Activated CD8-positive, alpha-beta memory T cell treated with anti-CD3 and anti-CD28 coated beads for 4 hours (primary cell): ENCODE measurements at places on chromosomes 12 and 14.

GRCh38 chr14:76926521-76927251 lies 100.5 kb downstream of the LRRC74A start:
- DNase-seq: peak; percentile 39

DNA sequence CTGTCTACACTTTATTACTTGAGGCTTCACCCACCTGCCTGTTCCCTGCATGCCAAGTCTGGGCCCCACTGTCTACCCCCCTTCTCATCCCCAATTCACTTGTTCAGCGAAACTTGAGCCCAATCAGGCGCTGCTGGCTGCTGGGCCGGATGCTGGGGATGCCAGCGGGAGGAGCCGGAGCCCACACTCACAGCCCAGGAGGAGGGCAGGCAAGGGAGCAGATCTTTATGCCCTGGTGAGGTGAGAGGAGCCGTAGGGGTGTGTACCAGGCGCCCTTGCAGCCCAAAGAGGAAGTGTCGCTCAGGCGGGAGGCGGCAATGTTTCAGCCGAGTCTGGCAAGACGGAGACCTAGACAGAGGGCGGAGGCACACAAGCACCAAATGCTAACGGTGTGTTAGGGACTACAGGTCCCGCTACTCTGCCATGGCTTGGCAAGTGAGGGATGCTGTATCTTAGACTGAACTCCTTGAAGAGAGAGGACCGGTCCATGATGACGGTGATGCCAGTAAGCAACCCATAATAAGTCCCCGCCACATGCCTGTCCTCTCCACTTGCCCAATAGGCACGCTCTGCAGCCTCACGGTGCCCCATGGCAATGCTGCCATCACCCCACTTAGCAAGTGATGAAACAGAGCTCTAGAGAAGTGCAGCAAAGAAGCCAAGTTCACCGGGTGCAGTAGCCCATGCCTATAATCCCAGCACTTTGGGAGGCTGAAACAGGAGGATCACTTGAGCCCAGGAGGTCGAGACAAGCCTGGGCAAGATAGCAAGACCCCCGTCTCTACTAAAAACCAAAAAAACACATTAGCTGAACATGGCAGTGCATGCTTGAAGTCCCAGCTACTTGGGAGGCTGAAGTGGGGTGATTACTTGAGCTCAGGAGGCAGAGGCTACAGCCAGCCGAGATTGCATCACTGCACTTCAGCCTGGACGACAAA lies 41.6 kb downstream of the LRRC74A start:
- DNase-seq: no peak

DNA sequence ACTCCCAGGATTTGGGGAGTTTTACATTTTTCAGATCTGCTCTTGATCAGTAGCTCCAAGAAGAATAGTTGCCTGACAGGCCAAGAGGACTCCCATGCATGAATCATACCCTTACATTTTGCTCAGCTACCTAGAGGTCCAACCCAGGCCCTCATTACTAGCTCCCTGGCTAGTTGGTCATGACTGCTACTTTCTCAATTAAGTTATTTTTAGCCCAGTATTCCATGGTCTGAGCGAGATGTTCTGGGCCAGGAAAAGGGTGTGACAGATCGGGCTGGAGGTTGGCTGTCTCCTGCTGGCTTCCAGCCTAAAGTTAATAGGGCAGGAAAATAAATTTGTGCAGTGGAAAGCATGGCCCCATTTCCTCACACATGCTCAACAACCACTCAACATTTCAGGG lies 379.2 kb downstream of the GRIN2B start:
- no peak for DNase-seq

GRCh38 chr14:77157740-77158139 lies 16.1 kb upstream of the ZDHHC22 start:
- no peak for DNase-seq

- DNase-seq: no peak
Measured at GRCh38 chr12:117277875-117278274, 83.6 kb downstream of the NOS1 start.

GRCh38 chr12:10721651-10722501 lies 1.2 kb downstream of the YBX3 start:
- DNase-seq: peak; percentile 29

DNA sequence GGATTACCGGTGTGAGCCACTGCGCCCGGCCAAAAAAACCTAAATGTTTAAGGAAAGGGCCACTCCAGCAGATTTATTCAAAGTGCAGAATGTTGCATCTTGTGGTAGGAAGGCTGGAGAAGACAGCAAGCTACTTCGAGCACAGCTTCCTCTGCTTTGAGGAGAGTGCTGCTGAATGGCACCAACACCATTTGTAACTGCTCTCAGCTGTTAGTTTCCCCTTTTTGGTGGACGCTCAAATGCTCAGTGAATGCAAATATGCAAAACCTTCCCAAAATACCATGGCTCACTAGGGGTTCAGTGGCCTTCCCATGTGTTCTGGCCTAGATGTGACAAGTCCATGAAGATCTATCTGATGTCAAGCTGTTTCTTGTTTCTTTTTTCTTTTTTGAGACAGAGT lies 2.9 kb upstream of the TDRD9 start:
- DNase-seq: no peak

DNA sequence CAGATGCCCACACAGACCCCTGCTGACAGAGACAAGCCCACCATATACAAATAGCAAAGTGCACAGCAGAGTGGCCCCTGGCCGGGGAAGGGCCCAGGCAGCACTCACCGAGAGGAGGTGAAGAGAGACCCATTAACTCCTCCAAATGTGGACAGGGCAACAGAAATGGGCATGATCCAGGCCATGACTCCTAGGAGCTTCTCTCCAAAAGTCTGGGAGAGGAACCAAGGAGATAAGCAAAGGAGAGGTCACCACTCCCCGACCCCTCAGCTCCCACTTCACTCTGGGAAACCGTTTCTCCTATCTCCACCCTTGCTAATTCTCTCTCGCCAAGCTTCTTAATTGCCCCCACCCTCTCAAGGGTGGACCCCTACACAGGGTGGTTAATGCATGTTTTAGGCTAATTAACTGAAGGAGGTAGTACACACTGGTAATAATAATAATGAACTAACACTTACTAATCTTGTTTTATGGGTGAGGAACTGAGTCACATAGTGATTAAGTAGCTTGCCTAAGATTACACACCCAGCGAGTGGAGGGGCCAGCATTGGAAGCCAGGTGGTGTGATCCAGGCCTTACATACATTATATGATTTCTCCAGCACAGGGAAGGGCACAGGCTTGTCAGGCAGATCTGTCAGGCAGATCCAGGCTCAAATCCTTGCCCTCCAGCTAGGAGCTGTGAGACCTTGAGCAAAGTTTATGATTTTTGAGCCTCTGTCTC lies 18.9 kb upstream of the CEBPE start:
- no peak for DNase-seq

DNA sequence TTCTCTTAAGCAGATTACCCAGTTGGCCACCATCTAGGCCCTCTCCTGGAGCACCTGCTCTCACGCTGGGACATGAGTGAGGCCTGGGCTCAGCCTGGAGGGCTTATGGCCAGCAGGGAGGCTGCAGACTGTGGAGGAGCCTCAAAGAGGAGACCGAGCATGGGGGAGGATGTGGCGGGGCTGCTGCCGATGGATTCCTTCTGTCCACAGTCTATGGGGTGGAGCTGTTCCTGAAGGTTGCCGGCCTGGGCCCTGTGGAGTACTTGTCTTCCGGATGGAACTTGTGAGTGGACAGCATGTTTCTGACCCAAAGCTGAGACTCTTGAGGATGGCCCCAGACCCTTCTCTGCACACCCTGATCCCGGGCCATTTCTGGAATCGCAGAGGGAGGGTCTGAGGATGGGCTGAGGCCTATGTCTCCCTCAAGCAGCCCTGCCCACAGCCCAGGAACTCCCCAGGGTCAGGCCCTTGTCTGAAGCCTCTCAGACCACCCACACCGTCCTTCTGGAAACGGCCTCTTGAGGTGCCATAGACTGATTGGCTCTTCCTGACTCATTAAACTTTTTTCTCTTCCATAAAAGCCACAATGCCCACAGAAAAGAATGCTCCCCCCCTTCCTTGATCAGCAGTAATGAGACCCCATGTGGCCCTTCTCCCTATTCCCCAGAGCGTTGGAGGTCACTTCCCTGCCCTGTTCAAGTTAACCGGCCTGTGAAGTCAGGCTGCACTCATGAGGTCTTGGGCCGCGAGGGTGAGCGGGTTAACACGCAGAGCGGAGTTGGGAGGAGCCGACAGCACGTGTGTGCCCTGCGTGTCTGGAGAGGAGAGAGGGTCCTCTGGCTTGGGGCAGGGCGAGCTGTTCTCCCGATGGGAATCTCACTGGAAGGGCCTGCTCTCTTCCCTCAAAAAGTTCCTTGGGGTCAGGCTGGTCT lies 49.0 kb downstream of the SLC8B1 start:
- DNase-seq: no peak

- DNase-seq: no peak
Measured at GRCh38 chr12:115245020-115245419, 561.0 kb upstream of the TBX3 start.

DNA sequence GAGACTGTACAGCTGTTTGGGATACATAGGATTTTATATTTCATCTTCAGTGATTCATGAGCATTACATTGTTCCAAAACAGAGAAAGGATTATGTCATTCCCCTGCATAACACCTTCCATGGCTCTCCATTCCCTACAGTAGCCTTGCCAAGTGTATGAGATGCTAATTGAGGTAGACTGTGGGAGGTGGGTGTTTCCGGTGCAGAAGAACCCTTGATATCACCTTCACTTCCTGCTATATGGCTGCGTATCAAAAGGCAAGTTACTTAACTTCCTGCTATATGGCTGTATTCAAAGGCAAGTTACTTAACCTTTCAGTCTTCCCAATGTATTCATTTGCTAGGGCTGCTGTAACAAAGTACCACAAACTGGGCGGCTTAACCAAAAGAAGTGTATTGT lies 11.2 kb downstream of the FAR2 start:
- no peak for DNase-seq

DNA sequence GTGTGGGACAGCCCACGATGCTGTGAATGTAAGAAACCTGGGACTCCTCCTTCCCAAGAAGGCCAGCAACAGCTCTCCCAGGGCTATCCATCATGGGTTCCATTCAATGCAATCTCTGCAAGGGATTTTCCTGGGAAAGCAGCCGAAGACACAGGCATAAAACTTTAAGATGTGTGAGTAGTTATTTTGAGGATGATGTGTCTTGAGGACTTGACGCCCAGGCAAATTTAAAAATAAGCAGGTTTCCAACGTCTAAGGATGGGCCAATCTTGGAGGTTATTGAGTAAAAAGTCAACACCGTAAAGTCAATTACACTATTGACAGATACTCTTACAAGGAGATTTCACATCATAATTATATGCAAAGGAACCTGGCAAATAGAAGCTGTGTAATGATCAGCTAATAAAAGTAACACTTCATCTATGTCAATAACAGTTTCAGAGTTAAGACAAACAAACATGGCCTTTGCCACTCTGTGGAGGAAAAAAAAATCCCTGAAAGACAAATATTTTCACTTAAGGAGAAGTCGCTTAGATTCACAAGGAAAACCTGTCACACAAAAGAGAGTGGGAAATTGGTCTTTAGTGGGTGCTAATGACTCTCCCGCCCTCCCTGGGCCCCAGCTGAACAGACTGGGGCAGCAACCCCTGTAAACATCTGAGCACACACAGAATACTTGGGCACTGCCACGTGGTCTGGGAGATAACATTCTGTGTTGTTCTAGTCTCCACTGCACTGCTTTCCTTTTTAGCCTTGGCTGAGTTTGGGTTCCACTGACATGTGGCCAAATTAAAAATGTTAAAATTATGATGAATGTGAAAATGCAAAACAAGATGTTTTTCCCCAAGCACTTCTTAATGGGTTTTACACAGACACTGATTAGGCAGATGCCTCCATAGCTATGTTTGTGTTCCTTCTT lies 240.9 kb downstream of the FOXN3 start:
- no peak for DNase-seq

GRCh38 chr12:59834659-59835474 lies 239.0 kb downstream of the SLC16A7 start:
- DNase-seq: no peak

- DNase-seq: no peak
Measured at GRCh38 chr14:67697006-67697405, 1.4 kb upstream of the RDH11 start.

DNA sequence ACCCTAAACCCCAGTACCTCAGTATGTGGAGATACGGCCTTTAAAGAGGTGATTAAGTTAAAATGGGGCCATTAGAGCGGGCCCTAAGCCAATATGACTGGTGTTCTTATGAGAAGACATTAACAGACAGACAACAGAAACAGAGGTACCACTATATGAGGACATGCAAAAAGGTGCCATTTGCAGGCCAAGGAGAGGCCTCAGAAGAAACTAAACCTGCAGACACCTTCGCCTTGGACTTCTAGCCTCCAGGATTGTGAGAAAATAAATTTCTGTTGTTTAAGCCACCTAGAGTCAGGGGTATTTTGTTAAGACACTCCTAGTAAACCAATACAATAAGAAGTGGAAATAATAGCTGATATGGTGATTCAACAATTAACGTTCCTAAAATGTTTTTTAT lies 32.6 kb downstream of the PTPRB start:
- no peak for DNase-seq

GRCh38 chr14:81412779-81413178 lies 12.7 kb upstream of the STON2 start:
- no peak for DNase-seq

- DNase-seq: no peak
Measured at GRCh38 chr12:85784096-85784720, 52.0 kb downstream of the RASSF9 start.

GRCh38 chr12:28446031-28446430 lies 255.8 kb downstream of the CCDC91 start:
- DNase-seq: no peak

- no peak for DNase-seq
Measured at GRCh38 chr14:62002642-62003041, 240.4 kb downstream of the SNAPC1 start.

- DNase-seq: no peak
Measured at GRCh38 chr14:95163132-95163531, 5.8 kb upstream of the DICER1 start.

DNA sequence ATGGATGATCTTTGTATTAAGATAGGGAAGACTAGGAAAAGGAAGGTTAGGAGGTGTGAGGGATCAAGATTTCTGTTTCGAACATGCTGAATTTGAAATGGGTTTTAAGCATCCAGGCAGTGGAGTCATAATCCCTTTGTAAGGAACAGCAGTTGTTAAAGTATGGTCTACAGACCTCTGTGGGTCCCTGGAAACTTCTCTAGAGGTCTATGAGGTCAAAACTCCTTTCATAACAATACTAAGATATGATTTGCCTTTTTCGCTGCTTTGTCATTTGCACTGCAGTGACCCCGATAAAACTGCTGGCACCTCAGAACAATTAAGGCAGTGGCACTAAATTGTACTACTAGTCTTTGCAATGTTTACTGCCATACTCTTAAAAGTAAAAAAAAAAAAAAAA lies 1.5 kb downstream of the RAD51AP1 start:
- no peak for DNase-seq

DNA sequence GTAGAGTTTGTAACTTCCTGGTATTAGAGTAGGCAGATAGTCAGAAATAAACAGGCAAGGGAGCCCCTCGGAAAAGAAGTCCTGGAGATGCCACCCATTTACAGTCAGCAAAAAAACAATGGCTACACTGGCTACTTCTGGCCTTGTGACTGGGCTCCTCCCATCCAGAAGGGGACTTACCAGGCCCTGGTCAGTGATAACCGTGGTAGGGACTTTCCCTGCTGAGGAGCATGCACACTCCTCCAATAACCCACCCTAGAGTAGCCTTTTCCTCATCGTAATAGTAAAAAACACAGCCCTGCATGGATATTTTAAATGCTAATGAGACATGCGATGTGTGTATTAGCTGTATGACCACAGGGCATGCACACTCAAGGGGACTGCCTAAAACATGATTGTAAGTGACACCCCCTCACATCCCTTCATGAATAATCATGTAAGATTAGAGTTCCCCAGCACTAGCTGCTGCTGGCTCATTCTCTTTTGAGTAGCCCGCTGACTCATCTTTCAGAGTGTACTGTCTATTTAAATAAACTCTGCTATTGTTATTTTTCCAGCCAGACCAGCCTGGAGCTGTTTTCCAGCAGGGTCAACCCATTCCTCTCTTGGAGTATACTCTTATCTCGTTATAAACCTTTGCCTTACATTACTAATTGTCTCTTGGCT lies 413.8 kb upstream of the TMTC1 start:
- DNase-seq: no peak
